Colonic mucosa (tissue), 4 donors: ENCODE measurements at places on chromosomes 5 and 9. TPM values are rescaled to one million over a fixed set of nuclear protein-coding genes. Genes with fewer than 3 reads are reported as not detected.

GRCh38 chr5:161230221-161230620, 316.3 kb downstream of the GABRB2 start:
- peak; percentile 44 for DNase-seq

DNA sequence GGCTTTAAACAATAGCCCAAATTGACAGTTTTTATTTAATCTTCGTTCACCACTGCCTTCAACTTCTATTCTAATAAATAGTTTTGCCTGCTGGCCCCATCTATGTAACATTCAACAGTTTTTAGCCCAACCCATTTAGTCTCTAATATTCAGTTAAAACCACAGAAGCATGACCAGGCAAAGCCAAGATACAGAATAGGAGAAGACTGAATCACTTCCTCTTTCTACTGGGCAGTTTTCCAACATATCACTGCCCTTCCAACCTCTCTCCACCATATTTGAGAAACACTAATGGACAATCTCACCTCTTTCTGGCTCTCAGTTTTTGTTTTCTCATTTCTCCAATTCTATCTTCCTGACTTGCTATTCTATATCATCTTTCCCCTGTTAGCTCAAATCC, 352.9 kb downstream of the DNAH5 start:
- DNase-seq: no peak

SLC23A1 gene
- 5.0 TPM for total RNA-seq

DNA sequence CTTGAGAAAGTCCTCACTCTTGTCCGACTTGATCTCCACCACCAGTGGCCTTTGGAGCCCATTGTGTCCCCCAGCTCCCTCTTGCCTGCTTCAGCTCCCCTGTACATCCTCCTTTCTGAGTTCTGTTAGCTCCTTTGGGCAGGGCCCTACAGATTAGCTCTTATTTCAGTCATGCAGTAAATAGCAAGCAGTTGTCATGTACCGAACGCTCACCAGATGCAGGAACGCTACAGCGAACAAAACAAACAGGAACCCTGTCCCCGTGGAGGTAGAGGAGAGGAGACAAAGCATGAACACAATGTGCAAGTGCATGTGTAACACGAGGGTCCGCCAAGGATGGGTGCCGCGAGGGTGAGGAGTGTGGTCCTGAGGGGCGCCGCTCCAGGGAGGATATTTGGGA, 111.3 kb downstream of the PDZD2 start:
- no peak for DNase-seq

CKMT2 gene
- 0.40 TPM for total RNA-seq

DNA sequence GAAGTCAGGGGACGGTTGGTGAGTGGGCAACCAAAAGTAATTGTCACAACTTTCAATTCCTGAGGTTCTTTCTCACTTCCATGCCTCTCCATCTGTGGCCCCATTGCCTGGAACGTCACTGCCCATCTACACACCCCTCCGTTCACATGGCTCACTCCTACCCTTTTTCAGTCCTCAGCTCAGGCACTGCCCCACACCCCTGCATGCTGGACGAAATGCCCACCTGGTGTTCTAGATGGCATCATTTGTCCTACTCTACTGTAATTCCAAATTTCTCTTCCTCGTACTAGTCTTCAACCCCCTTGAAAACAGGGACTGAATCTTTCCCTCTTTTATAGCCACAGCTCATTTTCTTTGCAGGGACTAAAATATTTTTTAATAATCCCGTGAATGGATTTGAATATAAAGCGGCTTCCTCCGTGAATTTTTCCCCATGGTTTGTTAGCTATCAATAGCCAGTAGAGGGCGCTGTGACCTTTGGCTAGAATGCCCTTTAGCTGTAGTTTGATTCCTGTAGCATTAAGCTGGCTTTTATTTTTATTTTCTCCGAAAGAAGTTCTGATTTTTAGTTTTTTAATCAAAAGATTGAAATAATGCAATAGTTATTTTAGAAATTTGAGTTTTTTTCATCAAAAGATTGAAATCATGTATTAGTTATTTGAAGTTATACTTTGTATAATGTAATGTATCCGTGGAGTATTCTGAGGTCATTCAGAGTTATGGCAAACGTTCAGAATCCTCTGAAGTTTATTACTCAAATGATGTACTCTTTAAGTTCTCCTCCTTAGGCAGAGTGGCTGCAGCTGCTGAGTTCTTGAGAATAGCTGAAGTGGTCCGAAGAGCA, 232.1 kb downstream of the SH3GL2 start:
- peak; percentile 77 for DNase-seq

DNA sequence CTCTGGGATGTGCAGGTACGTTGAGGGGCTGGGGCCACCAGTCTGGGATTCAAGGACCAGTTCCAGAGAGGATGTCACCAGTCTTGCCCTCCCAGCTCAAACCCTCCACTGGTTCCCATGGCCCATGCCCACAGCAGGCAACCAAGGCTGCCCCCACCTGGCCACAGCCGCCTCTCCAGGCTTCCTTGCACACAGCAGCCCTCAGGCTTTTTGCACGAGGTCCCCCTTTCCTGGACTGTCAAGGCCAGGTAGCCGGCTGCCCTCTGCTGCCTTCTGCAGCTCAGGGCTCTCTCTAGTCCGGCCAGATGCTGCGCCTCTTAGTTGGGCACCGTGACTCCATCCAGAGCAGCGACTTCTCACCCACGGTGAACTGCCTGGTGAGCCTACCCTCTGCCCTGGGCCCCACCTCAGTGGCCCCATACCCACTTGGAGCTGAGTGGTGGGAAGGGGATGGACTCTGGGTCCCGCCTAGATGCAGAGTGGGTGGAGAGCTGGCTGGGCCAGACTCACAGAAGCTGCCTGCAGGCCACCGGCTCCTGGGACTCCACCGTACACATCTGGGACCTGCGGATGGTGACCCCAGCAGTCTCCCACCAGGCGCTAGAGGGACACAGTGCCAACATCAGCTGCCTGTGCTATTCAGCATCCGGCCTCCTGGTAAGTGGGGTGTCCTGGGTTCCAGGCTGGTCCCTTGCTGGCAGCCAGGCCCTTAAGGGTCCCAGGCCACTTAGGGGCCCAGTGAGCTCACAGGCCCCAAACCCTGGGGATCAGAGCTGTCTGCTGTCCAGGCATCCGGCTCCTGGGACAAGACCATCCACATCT, 2.9 kb downstream of the WDR38 start:
- no peak for DNase-seq

GABRA6 gene
- not detected for total RNA-seq

- DNase-seq: no peak
Observed at GRCh38 chr5:115366223-115366622, 69.8 kb upstream of the CCDC112 start.

- DNase-seq: no peak
Observed at GRCh38 chr5:152107220-152107619, 182.6 kb upstream of the GLRA1 start.

DNA sequence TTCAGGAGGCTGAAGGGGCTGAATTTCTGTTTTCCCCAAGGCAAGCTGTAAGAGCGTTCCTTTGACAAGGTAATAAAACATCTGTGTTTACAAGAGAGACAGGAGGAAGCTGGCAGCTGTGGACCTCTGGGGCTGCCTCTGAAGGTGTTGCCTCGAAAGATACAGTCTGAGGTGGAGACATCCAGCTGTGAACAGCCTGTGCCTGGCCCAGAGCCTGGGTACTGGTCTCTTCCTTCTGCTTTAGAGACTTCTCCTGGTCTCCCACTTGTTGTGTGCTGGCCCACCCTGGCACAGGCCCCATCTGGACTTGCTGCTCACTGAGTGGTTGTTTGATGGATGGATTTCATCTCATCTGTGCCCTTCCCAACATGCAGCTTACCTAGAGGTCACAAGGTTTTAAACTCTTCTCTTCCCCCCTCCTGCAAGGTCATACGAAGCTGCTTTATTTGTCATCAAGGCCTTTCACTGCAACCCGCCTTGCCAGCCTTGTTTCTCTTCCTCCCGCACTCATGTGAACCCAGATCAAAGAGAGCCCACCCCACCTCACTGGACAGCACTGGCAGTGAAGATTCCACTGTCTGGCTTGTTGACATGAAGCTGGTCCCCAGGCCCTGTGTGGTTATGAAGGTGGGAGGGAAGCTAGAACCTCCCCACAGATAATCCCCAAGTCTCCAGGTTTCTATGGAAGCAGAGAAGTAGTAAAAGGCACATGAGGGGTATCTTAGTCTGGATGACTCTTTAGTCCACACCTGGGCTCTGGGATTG, 35.0 kb upstream of the ALDH1B1 start:
- no peak for DNase-seq

DNA sequence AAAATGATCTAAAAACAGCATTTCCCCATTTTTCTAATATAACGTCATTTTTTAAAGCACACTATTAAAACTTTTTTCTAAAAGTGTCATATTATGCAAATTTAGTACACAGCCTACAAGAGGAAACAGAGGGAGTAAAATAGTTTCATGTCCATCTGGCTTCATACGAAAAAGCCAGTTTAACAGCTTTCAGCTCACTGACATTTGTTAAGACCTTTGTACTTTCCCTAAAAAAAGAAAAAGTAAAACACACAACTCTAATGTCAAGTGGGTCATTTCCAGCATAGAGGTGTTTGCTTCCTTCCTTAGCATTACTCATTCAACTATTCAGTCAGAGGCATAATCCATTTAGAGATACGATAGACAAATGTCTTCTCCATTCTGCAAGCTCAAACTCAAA, 49.4 kb downstream of the ABHD17B start:
- DNase-seq: no peak

SPATA31C1 gene
- total RNA-seq: not detected

ADGRD2 gene
- not detected for total RNA-seq

GRCh38 chr5:151041577-151042268, 21.3 kb downstream of the GPX3 start:
- DNase-seq: no peak

GRCh38 chr5:141683596-141684141, 1.6 kb upstream of the ARAP3 start:
- DNase-seq: no peak

EHMT1 gene
- 97.9 TPM for total RNA-seq

GFI1B gene
- 1.3 TPM for total RNA-seq

GAS1 gene
- 0.74 TPM for total RNA-seq

GRCh38 chr5:60512117-60512516, 187.8 kb downstream of the DEPDC1B start:
- no peak for DNase-seq

DNA sequence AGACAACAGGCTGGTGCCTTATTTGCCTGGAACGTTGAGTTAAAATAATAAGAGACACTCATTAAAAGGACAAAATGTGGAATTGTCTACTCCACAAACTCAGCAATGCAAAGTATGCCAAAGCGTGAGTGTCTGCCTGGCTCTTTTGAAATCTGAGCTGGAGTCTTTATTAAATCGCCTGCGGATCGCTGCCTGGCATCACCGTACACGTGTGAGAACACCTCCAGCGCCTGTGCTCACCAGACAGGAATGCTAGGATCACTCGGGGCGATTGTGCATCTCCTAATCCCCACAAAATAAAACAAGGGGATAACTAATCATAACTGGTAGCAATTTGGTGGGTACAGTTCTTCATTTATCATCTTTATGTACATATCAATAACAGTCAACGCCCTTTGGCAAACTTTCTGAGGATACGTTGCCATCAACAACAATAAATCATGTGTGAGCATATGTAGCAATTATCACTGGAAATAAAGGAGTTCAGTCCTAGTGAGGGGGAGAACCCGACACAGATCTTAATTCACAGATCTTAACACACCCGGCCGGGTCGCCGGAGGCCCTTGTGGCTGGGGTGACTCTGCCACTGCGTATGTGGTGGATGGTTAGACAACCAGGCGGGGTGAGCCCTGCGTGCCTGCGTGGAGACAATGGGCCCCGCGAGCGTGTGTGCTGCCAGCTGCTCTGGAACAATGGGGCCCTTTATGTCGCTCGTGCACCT, 284.9 kb upstream of the IRX1 start:
- no peak for DNase-seq

- peak; percentile 29 for DNase-seq
Observed at GRCh38 chr9:4334410-4334813, 34.5 kb upstream of the GLIS3 start.

C5 gene
- 1.5 TPM for total RNA-seq

GRCh38 chr5:79873187-79873586, 117.9 kb downstream of the MTX3 start:
- no peak for DNase-seq

PDCD1LG2 gene
- total RNA-seq: 0.15 TPM

PROB1 gene
- 0.96 TPM for total RNA-seq

KCNIP1 gene
- 0.24 TPM for total RNA-seq

GRCh38 chr9:28542928-28543327, 969.6 kb upstream of the C9orf72 start:
- DNase-seq: no peak

DNA sequence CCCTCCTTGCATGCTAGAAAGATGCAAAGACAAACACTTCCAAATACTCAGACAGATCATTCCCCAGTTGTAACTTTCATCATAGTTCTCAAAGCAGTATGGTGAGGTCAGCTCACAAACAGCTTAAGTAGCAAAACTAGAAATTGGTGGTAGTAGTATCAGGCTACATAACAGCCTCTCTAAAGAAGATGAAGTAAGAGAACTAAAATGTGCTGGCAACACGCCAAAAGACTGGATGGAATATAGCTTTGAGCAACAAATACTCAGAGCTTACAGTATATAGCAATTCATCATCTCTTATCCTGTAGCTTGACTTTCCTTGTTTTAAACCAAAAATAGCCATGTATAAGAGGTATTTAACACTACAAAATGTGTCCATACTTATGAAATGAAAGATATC, 7.5 kb downstream of the PFDN1 start:
- DNase-seq: peak; percentile 36

- no peak for DNase-seq
Observed at GRCh38 chr9:133237035-133237731, 28.1 kb upstream of the OBP2B start.

- DNase-seq: peak; percentile 63
Observed at GRCh38 chr5:172860520-172861443, 26.7 kb downstream of the ERGIC1 start.

DNA sequence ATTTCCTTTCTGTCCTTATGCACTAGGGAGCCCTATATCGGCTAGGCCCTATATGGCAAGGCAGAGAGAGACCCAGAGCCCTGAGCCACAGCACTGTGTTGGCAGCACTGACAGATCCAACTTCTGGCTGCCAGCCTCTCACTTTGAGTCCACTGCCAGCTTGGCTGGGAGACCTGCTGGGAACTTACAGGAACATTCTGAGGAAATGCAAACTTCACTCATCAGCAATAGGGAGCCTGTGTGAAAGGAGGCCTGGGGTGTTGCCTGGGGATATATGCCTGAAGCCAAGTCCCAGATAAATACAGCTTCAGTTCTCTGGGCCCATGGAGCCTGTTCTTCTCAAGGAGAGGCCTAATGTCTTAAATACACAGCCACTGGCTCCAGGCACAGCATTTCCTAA, 78.0 kb downstream of the ADRB2 start:
- DNase-seq: no peak

SLC25A2 gene
- total RNA-seq: 1.1 TPM

GRCh38 chr9:112917987-112918362, 27.3 kb upstream of the SLC46A2 start:
- no peak for DNase-seq

GRCh38 chr5:17839848-17840247, 205.6 kb downstream of the TAF11L14 start:
- no peak for DNase-seq

DNA sequence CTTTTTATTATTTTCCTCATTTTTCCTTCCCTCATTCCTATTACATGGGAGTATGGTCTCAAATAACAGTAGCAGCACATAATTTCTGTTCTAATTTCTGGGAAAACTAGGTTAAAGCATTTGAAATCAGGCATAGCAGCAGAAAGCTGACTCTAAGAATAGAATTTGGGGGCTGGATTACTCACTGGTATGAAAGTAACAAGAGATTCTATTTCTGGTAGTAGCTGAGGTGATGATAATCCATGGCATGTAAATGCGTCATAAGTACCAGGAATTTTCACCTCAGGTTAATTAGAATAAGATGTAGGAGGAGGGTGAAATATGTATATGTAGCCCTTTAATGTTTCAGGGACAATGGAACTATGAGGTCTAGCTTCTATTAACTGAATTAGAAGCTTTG, 662.0 kb downstream of the PTPRD start:
- DNase-seq: no peak

FRMD3 gene
- 21.3 TPM for total RNA-seq

GLRA1 gene
- not detected for total RNA-seq
